ENCODE measurements at places on chromosomes 1 and 21.
A peak's percentile ranks its signal among the peaks of the same experiment; 100 is the strongest.

DNA sequence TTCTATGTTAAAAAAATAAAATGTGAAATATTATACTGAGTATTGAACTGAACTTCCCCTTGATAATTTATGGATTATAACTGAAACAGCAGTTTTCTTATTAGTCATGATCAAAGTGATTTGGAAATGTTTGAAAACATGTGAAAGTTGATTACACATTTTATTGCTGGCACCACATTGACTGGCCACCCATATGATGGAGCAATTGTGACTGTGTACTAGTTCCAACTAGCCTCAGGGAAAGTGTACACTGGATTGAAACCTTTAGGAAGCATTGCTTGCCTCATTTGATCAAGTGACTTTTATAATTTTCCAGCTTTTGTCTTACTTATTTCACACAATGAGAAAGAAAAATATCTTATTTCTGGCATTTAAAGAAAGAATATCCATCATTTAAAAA is 128.0 kb upstream of the ADGRL2 start:
- no peak for DNase-seq

- DNase-seq = no peak
These were observed 2.6 kb downstream of the OR10T2 start for GRCh38 chr1:158396646-158397045.

GRCh38 chr1:3827813-3828307 is 29.2 kb downstream of the CEP104 start:
- DNase-seq = no peak

- no peak for DNase-seq
These were observed 56.1 kb downstream of the SLAMF6 start for GRCh38 chr1:160466961-160467360.

DNA sequence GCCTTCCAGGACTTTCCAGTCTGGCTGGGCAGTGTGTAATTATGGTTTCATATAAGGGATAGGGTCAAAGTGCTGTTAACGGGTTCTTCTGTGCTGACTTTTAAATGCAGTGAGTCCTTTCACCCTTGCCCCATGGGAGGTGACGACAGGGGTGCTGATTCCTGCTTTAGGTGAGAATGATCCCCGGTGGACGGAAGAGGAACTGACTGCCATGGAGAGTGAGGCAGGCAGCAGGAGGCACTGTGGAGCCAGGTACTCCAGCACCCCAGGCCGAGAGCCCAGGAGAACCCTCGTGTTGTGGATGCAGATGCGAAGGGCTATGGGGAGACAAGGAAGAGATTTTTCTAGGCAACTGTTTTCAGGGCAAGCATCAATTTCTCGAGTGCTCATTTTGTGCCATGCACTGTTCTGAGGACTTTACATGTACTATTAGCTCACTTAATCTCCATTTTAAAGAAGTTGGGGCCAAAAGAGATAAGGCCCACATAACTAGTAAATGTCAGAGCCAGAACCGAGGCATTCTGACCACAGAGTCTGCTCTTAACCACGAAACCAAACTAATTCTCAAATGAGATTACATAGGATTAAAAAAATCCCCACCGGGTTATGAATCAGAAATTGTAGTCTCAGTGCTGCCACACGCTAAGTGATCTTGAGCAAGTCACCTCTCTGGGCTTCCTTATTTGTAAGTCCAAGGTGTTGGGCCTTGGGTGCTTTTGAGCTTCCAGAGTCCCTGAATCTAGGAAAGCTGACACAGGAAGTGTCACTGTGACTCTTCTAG is 28.2 kb downstream of the STPG1 start:
- peak; percentile 54 for DNase-seq

- no peak for DNase-seq
These were observed 24.1 kb upstream of the NFASC start for GRCh38 chr1:204846546-204846945.

DNA sequence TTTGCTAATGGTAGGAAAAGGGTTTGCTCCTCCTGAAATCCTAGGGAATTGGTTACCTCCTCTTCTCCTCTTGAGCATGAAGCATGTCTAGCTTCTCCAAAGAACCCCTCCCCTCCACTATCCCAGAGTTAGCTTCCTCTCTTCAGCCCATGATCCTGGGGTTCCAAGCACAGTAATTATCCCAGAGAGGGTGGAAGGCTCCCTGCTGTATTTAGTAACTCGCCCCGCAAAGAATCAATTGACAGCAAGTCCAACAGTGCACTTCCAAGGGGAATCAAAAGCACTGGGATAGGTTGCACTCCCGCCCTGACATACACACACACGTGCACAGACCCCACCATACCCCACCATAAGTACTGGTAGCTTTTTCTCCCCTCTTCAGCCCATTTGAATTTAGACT is 3.1 kb downstream of the S100A8 start:
- DNase-seq = no peak

DNA sequence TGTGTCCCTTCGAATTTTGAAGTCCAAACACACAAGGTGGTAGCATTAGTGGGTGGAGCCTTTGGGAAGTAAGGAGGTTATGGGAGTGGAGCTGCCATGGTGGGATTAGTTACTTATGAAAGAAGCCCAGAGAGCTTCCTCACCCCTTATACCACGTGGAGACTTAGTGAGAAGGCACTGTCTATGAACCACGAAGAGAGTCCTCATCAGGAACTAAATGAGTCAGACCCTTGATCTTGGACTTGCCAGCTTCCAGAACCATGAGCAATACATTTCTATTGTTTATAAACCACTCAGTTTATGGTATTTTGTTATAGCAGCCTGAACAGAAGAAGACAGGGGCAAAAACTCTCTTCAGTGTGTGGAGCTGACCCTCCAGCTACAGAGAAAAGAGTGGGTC is 259.3 kb upstream of the AJAP1 start:
- DNase-seq = peak; percentile 7

- no peak for DNase-seq
These were observed 124.2 kb downstream of the ATP6V1G3 start for GRCh38 chr1:198416296-198416695.

DNA sequence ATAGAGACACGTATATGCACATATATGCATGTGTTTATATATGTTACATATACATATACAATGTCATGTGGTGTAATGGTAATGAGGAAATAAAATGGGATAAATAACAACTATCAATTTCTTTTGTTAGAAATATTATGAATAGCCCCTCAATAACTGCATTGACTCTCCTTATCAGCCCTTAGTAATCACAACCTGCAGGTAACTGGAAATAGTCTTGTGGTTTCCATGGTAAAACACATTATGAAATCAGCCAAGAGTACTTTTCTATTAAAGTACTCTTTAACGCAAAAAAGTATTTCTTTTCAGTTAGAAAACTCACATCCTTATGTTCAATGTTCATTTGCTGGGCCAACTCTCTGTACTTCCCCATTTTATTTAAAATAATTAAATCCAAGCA is 105.8 kb downstream of the KCNT2 start:
- no peak for DNase-seq

DNA sequence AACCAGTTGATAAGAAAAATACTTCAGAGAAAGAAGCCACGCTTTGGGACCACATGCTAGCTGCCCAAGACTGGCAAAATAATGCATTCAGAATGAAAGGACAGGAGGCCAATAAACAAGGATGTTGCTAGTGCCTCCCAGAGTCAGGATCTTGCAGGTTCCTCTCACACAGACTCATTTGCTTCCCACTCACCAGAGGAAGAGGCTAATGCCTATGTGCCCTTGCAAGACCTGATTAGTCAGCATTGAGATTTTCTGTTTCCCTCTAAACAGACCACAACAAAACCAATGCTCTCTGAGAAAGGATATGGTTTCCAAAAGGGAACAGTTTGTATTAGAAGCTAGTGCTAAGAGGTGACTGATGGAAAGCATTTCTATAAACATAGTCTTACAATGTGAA is 85.7 kb downstream of the NRDC start:
- peak; percentile 44 for DNase-seq

DNA sequence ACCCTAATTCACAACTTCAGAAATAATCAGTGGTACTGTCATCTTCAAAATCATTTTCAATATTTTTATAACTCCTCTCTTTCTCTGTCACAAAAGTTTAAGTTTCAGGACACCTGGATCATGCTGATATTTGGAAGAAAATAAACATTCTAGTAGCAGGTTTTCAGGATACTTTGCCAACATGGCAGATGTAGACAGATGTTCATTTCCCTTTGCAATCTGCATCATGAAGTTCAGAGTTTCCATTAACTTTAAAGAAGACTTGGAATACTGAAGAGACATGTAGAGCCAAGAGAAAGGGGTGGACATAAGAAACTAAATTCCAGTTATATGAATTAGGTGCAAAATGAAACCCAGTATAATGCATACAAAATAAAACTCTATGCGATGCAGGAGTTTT is 218.1 kb downstream of the USH2A start:
- DNase-seq = no peak

GRCh38 chr21:32300117-32300681 is 1.5 kb downstream of the MRAP start:
- no peak for DNase-seq

GRCh38 chr1:173190101-173190936 is 16.8 kb downstream of the TNFSF4 start:
- no peak for DNase-seq

GRCh38 chr1:71014178-71014579 is 33.4 kb downstream of the PTGER3 start:
- DNase-seq = no peak

- no peak for DNase-seq
These were observed 40.9 kb downstream of the ALPL start for GRCh38 chr1:21550097-21550496.

GRCh38 chr1:168939110-168939946 is 167.2 kb upstream of the ATP1B1 start:
- no peak for DNase-seq

DNA sequence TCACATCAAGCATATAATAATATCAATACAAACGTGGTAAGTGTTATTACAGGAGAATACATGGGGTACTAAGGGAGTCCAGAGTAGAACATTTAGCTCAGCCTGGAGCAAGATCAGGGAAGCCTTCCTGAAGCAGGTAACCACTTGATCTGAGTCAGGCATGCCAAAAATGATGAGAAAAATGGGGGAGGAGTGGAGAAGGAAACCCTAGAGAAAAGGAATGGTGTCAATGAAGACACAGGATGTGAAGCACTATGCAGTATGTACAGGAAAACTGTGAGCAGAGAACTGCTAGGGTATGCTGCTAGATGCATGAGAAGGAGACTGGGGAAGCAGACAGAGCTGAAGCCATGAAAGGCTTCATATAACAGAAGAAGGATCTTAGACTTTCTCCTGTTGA is 84.7 kb downstream of the NOTCH2 start:
- no peak for DNase-seq

- no peak for DNase-seq
These were observed 27.5 kb upstream of the NCAM2 start for GRCh38 chr21:20970691-20971090.

- DNase-seq = peak; percentile 69
These were observed 5.6 kb upstream of the S100A7 start for GRCh38 chr1:153465811-153466636.

DNA sequence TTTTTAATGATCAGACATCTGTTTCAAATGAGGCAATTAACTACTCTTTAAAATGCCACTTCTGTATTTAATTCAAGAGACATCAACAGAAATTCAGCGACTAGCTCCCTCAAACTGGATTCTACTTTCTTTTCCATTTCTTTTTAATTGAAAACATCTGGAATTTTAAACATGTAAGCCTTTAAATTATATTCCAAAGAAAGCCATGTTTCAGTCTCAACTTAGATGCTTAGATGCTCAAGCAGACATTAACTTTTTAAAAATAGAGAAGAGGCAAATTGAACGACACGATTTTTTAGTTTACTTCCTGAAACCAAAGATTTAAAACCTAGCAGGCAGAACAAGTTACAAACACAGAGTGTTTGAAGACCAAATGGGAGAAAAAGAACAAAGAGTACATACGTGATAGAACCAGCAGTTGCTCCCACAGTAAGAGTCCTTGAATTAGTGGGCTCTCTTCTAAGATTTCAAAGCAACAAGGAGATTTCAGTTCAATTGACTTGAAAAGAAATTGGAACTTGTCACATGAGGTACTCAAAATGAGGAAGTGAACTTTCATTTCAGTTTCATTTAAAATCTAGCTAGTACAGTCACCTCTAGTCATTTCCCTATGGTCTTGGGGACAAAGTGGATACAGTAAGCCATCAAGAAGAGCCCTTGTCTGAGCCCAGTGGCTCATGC is at the start of gene CTSS:
CTSS (minus strand) TSS at position 483 of the 681 bp plus-strand sequence. CDS start 1,015 bp downstream, outside the sequence.
- peak; percentile 68 for DNase-seq

- no peak for DNase-seq
These were observed 1660.8 kb downstream of the PLA2G4A start for GRCh38 chr1:188489336-188490112.

DNA sequence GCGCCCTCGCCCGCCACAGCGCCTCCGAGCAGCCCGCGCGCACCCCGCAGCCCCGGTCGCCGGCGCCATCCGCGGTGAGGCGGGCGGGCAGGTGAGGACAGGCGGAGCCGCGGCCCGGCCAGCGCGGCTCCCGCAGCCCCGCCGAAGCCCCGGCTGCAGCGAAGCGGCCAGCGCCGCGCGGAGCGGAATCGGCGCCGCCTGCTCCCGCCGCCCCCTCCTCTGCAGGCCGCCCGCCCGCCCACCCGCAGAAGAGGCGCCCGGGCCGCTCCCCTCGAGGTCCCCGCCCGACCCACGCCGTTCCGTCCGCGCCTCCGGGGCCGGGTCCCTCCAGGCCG is 1.3 kb downstream of the PRDM16 start:
- DNase-seq = no peak

- peak; percentile 58 for DNase-seq
These were observed 71.2 kb upstream of the RUNX3 start for GRCh38 chr1:25001125-25001915.

Data from activated CD4-positive, alpha-beta T cell treated with anti-CD3 and anti-CD28 coated beads, Interleukin-2, amount 50 U/mL, for 16 hours (primary cell).